ENCODE measurements at places on chromosomes 5 and 9.
A peak's percentile ranks its signal among the peaks of the same experiment; 100 is the strongest.

DNA sequence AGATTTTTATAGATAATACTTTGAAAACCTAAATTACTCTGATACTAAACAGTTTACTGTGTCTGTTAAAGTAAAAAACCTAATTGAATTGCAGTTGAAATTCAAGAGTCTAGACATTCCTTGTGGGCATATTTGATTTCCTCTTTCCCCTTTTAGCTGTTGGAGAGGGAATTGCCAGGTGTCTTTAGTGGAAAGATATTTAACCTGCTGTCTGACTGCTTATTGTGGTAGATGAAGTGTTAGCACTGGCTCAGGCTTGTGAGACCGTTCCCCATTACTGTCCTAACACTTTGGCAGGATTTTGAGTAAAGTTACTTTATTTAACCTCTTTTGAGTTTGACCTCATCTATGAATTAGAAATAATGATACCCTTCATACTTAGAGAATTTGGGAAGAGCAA, 16.4 kb downstream of the MAP3K1 start:
- DNase-seq = no peak

DNA sequence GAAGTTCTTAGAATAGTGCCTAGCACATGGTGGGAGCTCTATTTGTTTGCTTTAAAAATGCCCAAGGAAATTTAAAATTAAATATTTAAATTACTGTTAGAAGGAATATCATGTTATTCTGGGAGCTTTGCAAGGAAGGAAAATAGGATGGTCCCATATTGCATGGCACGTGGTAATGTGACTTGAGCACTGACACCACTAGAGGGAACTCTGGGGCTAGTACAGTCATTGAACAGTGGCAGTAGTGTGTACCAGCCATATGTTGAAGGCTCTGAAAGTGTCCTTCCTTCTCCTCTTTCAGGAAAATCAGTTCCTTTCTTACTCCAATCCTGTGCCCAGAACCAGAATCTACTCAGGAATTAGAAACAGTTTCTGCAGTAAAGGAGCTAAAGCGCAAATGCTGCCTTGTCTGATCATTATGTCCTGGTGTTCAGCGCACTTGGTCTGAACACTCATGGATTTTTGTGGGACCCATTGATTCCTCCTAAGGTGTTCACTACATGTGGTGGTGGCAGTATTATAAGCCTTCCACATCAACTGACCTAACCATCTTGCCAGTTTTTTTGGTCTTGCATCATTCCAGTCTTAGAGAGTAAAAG, 54.1 kb downstream of the GDA start:
- DNase-seq = peak; percentile 43

- DNase-seq = no peak
Measured at GRCh38 chr9:130394320-130394719, 50.4 kb upstream of the ASS1 start.

DNA sequence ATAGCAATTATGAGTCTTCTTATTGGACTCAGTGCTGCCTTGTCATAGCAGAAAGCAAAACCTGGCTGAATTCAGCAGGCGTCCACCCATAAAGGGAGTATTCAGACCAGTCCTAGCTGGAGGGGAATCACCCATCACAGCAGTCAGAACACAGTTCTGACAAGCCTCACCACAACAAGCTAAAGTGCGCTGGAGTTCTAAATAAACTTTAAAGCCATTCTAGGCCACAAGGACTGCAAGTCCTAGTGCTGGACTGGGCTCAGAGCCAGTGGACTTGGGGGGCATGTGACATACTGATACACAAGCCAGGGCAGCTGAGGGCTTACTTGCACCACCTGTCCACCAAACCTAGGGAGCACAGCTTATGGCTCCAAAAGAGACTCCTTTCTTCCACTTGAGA, 115.3 kb upstream of the PCSK5 start:
- DNase-seq = no peak

DNA sequence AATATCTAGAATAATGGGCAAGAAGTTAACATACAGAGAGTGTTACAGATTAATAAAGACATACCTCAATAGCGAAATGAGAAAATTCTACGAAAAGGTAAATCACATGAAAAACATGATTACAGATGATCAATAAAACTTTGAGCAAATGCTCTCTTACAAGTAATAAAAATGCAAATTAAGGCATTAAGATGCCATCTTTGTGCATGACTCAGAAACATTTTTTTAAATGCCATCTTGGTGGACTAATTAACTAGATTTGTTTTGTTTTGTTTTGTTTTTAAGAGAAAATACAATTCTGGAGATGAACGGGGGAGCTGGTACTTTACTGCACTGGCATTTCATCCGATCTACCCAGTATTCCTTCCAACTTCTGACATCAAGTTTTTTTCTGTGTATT, 130.2 kb downstream of the SUSD1 start:
- DNase-seq = no peak

- peak; percentile 16 for DNase-seq
Measured at GRCh38 chr9:69121155-69122081, 52.7 kb upstream of the TJP2 start.

DNA sequence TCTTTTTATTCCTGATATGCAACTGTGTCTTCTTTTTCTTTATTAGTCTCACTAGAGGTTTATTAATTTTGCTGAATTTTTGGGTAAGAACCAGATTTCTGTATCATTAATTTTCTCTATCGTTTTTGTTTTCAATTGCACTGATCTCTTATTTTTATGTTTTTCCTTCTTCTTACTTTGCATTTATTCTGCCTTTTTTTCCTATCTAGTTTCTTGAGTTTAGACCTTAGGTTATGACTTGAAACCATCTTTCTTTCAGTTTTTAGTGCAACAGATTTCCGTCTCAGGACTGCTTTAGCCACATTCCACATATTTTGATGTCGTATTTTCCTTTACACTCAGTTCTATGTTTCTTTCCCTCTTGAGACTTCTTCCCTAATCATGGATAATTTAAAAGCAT, 56.6 kb downstream of the IARS1 start:
- no peak for DNase-seq

DNA sequence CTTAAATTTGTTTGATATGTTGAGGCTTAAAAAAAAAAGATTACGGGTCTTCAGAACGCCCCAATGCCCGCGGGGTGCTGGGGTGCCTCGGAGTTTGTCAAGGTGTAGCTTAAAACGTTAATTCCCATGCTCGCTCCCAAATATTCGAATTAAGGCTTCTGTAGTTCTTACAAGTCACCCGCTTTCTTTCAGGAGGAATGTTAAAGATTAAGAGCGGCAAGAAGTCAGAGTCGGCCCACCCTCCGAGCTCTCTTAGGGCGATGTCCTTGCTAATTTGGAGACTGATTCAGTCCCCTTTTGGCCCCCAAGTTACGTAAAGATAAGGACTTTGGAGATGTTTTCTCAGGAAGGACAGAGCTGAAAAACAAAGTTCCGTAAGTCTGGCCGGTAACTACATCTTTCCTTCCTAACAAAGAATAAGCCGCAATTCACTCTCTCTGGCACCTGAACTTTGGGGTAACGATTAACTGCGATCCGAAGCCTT, 746 bp upstream of the NPM1 start:
- peak; percentile 25 for DNase-seq

DNA sequence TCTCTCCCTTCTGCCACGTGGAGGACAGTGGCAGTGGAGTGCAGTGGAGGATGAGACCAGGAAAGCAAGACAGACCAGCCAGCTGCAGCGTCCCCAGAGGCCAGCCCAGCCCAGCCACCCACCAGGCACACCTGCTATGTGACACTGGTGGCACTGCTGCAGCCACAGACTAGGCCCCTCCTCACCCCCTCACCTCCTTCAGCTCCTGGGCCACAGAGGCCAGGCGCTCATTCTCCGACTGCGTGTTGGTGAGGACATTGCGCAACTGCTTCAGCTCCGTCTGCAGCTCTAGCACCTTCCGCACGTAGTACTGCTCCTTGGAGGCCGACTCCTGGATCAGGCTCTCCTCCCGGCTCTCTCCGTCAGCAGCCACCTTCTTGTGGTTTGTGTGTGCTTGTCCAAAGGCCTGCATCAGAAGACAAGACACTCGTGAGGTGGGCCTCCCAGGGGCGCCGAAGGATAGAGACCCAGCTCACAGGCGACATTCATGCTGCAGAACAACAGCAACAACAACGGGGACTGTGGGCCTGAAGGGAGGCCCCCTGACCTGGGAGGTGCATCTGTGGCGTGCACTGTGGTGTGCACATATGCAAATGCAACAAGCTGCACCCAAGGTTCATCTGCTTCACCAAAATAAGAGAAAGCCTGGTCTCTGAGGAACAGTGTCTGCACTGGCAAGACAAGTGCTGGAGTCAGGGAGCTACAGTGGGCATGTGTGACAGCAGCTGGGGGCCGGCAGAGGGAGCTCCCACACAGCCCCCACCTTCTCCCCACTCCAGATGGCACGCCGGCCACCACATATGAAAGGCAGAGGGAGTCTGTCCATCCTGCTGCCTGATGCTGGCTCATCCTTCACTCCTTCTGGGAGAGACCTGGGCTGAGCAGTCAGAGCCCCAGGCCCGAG, 35.5 kb downstream of the BICD2 start:
- DNase-seq = no peak

DNA sequence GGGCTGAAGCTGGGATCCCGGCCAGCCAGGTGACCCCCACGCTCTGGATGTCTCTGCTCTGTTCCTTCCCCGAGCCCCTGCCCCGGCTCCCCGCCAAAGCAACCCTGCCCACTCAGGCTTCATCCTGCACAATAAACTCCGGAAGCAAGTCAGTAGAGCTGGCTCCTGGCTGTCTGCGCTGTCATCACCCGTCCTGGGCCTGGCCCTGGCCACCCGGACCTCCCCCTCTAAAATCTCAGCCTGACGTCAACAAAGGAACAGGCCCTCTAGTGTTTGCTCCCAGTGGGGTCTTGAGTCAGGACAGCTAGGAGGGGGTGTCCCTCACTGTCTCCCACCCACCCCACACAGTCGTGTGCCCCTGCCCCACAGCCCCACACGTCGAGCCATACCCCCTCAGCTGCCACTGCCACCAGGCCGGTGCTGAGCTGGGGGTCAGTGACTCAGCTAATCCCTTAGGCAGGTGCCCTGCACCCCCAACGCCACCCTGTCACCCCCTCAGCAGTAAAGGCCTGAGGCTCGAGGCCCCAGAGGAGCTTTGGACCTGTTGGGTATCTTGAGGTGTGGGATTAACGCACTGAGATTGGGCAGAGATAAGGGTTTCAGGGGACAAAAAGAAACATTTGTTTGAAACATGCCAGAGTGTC, 1.1 kb upstream of the LCNL1 start:
- no peak for DNase-seq

DNA sequence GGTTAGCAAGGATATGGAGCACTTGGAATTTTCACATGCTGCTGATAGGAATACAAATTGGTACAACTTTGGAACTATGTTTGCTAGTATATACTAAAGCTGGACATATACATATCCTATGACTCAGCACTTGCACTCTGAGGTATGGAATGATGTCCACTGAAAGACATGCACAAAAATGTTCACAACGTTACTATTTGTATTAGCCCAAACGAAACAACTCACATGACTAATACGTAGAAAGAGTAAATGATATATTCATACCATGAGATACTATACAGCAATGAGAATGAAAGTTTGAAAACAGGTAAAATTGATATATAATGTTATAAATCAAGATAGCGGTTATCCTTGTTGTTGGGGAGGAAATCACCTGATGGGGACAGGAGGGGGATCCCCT, 45.5 kb upstream of the CDC42SE2 start:
- no peak for DNase-seq

GRCh38 chr5:89946508-89946907, 463.0 kb downstream of the CETN3 start:
- no peak for DNase-seq

All from inflammatory macrophage treated with lipopolysaccharide for 1 hour (primary cell).